ENCODE measurements at places on chromosomes 5 and 9.

DNA sequence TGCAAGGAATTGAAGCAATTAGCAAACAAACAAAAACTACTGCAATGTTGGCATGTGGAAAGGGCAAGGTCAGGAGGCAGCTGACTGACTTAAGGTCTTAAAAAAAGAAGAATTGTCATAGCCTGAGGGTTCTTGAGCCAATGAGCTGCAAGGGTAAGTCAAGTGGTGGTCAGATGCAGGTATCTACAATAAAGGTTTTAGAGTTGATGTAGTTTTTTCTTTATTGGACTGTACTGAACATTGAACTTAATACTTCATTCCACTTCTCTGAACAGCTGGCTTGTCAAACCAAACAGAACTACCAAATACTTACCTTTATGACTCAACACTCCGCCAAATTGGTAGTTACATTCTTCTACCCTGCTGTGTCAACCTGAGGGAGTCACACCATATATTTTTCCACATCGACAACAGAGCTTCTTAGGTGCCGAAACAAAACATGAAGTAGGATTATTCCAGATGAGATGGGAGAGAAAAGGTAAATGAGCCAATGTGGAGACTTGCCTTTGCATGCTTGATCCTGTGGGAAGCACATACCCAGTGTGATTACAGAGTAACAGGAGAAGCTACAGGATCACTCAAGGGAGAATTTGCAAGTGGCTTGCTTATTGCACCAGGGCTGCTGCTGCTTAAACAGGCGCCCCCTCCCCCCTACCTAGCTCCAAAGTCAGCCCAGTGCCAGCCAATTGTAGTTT lies 35.3 kb downstream of the EQTN start:
- DNase-seq = no peak

GRCh38 chr5:53871050-53871449 lies 310.6 kb downstream of the NDUFS4 start:
- no peak for DNase-seq

DNA sequence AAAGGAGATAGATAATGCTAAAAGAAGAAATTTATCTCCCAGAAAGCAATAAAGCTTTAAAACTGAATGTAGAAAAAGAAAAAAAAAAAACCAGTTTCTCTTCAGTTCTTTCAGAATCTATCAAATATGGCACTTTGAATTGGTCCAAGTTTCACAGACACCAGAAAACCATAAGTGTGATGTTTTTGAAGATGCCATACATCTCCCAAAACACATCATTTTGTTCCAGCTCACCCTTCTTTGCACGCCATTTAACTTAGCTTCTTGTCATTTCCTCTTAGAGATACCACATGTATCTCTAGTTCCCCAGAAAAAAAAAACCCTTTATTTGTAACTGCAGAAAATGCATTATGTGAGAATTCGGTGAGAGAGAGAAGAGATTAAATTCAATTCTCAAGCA lies 46.1 kb upstream of the MAMDC2 start:
- no peak for DNase-seq

GRCh38 chr5:168647083-168647482 lies 67.9 kb upstream of the PANK3 start:
- no peak for DNase-seq

DNA sequence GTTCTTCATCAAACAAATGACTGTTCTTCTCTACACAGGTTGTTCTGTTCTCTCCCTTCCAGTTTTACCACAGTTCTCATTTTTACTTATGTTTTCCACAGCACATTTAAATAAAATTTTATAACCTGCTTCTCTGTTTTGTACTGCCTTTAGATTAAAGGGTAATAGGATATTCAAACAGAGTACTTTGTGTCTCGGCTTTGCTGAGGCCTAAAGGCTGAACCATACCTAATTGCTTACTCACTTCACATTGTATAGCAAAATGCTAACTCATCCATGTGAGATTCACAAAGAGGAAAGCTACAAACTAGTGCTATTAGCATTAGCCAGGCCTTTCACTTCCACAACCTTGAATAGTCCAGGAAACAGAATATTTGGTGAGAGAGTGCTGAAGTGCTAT lies 200.3 kb downstream of the TRPM3 start:
- DNase-seq = no peak

DNA sequence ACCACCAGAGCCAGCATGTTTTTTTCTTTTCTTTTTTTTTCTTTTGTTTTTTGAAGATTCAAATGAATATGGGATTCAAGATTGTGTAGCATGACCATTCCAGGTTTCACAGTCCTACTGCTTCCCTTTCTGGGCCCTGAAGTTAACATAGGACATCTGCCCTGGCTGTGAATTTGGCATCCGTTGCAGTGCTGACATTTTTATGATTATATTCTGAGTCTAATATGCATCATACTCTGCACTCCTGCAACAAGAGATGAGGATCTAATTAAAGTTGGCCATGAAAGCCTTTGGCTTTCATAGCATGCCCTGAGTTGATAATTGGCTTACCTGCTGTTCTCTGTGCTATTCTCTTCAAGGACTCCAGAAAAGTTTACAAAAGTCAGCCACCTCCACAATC lies 29.8 kb downstream of the C5orf22 start:
- no peak for DNase-seq

DNA sequence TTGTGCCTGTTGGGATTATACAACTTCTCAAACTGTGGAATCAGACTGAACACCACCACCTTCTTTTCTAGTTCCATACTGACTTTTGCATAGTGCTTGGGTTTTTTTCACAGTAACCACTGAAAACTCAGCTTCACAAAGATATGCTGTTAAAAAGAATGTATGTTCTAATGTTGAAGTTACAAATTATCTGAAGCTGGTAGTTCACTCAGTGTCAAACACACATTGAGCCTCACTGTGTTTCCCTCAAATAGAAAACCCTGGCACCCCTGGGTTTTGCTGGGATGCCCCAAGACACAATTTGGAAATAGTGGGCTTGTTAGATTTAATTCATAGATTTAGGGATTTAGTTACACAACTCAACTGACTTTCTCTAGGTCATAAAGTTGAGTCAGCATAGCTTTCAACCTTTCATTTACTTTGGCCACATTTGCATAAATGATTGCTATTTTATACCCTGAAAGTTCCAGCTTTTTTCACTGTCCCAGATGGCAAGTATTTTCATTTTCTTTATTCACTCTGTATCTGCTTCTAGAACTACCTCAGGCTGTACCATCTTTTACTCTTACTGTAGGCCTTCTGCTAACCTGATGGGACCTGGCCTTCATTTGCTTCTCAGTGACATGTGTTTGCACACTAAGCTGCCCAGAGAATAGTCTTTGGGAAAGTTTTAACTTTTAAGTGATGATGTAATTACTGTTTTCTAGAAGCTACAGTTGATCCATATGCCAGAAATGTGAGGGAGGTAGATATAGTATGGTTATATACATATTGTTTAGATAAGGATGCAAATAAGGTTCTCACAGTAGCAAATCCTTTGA lies 115.1 kb downstream of the CDC42SE2 start:
- DNase-seq = no peak

DNA sequence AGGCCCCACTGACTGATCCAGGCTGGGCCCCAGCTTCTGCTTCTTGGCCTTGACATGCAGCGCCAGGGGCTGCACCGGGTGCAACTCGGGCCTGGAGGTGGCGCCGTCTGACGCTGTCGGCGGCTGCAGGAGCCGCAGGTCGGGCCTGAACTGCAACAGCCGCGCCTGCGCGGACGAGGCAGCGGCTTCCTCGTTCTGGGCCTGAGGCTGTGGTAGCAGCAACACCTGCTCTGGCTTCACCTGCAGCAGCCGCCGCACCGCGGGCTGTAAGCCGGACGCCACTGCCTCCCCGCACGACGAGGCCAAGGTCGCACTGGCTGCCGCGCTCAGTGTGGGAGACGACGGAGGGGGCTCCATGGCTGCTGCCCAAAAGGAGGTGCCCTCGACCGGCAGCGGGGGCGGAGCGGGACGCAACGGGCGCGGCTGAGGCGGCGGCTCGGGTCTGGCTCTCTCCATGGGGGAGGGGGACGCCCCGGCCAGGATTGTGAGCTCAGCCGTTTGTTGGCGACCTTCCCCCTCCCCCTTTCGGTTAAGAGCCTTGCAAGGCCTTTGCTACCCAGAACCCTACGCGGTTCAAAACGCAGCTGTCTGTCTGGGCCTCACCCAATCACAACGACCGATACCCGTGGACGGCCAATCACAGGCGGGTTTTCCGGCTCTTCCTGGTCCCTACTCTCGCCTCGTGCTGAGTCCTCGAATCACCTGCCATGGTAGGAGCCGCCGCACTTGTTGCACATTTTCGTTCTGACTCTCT lies 438 bp downstream of the SOX30 start:
- no peak for DNase-seq

GRCh38 chr5:68242743-68243142 lies 27.2 kb downstream of the PIK3R1 start:
- DNase-seq = no peak

GRCh38 chr5:76943006-76943405 lies 9.8 kb upstream of the CRHBP start:
- no peak for DNase-seq

GRCh38 chr9:98658951-98659351 lies 49.8 kb downstream of the GABBR2 start:
- no peak for DNase-seq

GRCh38 chr5:180253036-180253824 lies 38.7 kb downstream of the MAPK9 start:
- no peak for DNase-seq

DNA sequence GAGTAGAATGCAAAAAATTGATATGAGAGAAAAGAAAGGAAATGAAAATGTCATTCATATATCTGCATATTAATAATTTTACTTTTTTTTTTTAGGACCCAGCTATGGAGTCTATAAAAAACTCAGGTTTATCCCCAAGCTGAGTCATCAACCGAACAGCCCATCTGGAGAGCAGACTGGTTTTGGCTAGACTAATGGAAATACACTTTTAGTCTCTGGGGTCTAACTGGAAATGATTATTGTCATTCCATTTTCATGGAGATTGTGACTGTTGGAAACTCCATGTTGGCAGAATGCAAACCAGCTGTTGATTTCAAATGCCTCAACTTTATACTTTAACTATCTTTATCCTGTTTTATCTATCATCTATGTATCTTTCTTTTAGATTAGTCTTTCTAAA lies 28.7 kb downstream of the ANXA1 start:
- no peak for DNase-seq

GRCh38 chr5:93360436-93361088 lies 220.5 kb downstream of the NR2F1-AS1 start:
- no peak for DNase-seq

- DNase-seq = no peak
Measured at GRCh38 chr5:116456036-116456435, 118.6 kb downstream of the SEMA6A start.

DNA sequence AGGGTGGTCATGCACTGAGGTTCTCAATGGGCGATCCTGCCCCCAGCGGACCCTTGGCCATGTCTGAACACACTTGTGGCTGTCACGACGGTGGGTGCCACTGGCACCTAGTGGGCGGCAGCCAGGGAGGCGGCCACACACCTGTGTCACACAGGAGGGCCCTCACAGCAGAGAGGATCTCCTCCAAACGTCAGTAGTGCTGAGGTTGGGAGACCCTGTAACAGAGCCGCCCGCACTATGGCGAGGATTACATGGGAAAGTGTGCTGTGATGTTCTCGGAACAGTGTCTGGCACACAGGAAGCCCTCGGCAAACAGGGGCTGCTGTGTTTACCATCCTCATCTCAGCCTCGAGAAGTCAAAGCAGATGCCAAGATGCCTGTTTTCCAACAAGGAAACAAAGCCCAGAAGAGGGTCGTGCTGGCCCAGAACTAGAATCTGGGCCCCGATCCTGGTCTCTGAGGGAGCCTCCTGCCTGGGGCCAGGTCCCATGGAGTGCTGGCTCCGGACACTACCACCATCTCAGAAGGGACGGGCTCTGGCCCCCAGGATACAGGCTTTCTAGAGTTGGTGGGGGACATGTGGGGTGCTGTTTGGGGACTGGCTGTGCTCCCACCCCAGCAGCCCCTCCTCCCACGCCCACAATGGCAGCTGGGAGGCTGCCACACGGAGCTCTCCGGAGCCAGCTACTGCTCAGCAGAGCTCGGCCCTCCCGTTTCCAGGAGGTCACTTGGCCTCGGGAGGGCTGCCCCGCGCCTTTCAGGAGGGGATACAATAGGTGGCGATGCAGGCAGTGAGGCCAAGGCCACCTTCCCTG lies 48.2 kb downstream of the DBH start:
- DNase-seq = no peak

GRCh38 chr9:84832453-84832852 lies 162.9 kb downstream of the NTRK2 start:
- no peak for DNase-seq

- DNase-seq = no peak
Measured at GRCh38 chr5:1806974-1807373, 5.8 kb downstream of the NDUFS6 start.

GRCh38 chr5:36418152-36418979 lies 116.7 kb upstream of the RANBP3L start:
- no peak for DNase-seq

DNA sequence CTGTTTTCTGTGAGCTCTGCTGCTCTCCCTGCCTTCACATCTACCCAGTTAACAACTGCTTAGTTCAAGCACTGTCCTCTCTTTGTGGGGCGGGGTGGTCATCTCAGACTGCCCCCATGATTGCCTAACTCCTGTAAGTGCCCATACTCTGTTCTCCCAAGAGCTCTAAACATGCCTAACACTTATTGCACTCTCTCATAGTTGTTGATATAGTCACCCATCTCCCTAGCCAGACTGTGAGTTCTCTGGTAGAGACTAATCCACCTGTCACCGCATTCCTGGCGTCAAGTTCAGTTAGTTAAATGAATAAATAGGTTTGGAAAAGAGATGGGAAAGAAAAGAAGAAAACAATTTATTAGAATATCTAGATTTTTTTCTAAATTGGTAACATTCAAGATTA lies 18.3 kb upstream of the MUSK start:
- DNase-seq = no peak

DNA sequence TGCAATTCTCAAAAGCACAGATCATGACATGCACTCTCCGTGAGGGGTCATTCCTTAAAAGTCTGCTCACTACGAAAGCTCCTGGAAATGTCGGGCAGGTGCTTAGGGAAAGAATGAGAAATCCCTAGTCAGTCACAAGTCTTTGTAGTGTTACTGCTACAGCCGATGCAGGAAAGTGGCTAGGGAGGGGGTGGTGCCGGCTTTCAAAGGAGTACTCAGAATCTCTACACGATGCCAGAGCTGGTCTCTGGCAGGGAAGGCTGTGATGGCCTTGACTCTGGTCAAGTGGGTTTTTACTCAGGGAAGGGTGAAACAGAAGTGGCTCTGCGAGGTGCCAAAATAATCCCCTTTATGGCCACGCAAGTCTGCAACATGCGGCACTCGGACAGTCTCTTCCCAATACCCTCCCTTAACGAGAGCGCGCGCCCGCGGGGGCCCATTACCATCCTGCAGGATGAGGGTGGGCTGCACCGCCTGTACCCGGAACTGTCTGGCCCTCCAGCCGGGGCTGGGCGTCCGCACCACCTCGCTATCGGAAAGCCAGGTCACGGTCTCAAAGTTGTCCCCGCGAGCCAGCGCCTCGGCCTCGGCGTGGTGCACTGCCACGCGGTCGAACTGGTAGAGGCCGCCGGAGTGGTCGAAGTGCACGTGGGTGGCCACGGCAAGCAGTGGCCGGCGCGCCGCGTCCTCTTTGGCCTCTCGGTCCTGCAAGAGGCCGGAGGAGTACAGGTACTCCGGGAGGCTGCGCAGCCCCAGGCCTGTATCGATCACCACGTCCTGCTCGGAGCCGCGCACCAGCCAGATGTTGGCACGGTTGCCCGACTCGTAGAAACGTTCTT lies 956 bp downstream of the MBLAC2 start:
- DNase-seq = no peak

- DNase-seq = peak; percentile 50
Measured at GRCh38 chr9:14768405-14769229, 46.1 kb upstream of the CER1 start.

GRCh38 chr5:104071887-104072286 lies 509.3 kb upstream of the NUDT12 start:
- no peak for DNase-seq

GRCh38 chr5:66145737-66146136 lies 1.6 kb downstream of the SREK1 start:
- DNase-seq = no peak

Data from NCI-H774 (cell line).